ENCODE measurements at places on chromosomes 5 and 9.

GRCh38 chr5:96339862-96340261 is 93.2 kb downstream of the PCSK1 start:
- DNase-seq, result no peak

GRCh38 chr9:81508476-81508875 is 180.9 kb downstream of the TLE1 start:
- DNase-seq, result no peak

GRCh38 chr5:4563400-4563799 is 576.7 kb upstream of the ADAMTS16 start:
- no peak for DNase-seq

DNA sequence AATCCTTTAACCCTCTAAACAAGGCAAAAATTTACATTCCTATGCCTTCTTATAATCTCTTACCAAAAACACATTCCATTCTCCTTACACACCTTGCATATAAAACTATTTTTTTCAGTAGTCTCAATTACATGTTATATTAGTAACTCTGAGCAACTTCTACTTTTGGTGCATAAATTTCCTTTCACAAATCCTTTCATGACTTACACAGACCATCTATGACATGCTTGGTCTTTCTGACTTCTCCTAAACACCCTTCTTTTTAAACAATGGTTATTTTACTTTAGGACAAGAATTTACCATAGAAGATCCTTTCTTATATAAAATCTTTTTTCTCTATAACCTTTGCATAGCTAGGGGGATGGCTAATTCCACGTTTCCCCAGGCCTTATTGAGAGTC is 208.0 kb upstream of the ARRDC3 start:
- no peak for DNase-seq

GRCh38 chr9:96856363-96857286 is 2.3 kb upstream of the ZNF782 start:
- DNase-seq, result peak; percentile 56

GRCh38 chr9:137496601-137497375 is 37.7 kb upstream of the NSMF start:
- no peak for DNase-seq

- no peak for DNase-seq
Observed at GRCh38 chr5:129963359-129963758, 59.1 kb downstream of the CHSY3 start.

GRCh38 chr5:53321721-53322120 is 158.7 kb upstream of the FST start:
- no peak for DNase-seq

DNA sequence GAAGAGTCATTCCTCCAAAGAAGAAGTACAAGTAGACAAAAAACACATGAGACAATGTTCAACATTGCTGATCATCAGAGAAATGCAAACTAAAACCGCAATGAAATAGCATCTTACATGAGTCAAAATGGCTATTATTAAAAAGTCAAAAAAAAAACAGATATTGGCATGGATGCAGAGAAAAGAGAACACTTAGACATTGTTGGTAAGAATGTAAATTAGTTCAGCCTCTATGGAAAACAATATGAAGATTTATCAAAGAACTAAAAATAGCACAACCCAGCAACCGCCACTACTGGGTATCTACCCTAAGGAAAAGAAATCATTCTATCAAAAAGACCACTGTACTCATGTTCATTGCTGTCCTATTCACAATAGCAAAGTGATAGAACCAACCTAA is 157.5 kb downstream of the CHSY3 start:
- no peak for DNase-seq

DNA sequence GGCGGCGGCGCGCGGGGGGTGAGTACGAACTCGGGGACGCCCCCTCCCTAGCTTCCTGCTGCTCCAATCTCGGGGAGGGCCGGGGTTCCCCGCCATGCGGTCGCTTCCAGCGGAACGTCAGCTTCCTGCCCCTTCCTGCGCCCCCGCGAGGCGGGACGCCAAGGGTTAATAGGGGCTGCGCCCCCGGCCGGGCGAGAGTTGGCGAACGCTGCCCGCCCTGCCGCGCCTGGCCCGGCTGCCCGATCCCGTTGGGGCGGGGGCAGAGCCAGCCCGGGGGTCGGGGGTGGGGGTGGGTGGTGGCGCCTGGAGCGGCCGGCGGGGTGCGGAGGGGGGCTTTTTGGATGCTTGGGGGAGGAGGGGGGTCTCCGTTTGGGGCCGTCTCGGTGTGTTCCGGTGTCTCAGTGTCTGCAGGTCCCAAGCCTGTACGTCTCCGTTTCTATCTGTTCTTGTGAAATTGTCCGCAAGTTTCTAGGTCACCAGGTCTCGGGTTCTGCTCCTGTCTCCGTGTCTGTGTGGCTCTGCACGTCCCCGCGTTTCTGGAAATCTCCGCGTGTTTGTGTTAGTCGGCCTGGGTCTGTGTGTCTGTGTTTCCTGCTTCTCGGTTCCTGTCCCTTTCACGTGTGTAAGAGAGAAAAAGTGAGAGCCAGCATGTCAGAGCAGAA is 789 bp downstream of the COL27A1 start:
- no peak for DNase-seq

DNA sequence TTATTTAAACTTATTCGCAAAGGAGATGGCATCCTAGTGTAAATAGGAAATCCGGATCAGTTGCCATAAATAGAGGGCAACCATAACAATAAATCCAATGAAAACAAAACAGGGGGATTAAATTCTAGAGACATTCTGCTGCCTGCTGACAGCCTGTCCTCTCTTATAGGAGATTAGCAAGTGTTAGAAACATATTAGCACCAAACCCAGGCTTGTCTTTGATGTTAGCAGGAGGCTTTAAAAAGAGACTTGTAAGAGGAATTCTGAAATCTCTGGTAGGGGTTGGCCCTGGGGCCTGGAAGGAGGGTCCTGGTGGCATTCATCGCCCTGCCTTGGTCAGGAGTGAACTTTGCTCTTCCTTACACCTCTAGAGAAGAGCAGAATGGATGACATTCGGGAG is 21.6 kb downstream of the NDST1 start:
- no peak for DNase-seq

- DNase-seq, result no peak
Observed at GRCh38 chr5:153618867-153619266, 128.4 kb downstream of the GRIA1 start.

- DNase-seq, result no peak
Observed at GRCh38 chr9:68798423-68798822, 93.4 kb downstream of the PIP5K1B start.

DNA sequence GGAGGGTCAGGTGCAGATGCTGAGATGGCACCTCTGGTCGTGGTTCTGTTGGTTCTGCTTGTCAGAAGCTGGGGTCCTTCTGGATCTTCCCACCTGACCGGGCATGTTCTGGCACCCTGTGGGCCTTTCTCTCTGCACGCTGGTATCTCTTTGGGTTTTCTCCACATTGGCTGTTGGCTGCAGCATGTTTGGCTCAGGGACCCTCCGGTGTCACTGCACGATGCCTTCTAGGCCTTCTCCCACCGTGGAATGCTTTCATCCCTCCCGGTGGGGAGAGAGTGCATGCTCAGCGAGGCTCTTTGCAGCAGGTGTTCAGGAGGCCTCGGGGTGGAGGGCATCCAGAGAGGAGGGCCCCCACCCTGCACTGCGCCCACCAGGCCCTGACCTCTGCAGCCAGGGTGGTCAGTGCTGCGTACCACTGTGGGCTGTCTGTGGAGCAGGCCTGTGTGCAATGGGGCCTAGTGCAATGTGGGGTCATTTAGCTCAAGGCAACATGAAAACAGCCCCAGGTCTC is 119.4 kb downstream of the WNK2 start:
- no peak for DNase-seq

- no peak for DNase-seq
Observed at GRCh38 chr9:105632807-105633206, 29.4 kb upstream of the TAL2 start.

GRCh38 chr5:55877655-55878054 is 26.5 kb downstream of the IL31RA start:
- no peak for DNase-seq

DNA sequence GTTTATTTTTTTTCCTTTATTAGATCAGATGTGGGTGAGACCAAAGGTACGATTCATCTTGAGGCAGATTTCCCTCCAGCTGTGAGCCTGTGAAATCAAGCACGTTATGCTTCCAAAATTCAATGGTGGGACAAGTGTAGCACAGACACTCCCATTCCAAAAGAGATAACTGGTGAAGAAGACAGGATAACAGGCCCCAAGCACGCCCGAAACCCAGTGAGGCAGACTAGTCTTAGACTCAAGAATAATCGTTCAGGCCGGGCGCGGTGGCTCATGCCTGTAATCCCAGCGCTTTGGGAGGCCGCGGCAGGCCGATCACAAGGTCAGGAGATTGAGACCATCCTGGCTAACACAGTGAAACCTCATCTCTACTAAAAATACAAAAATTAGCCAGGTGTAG is 36.8 kb upstream of the COL5A1 start:
- DNase-seq, result no peak

GRCh38 chr9:126051446-126052130 is 275.0 kb upstream of the MVB12B start:
- DNase-seq, result no peak

DNA sequence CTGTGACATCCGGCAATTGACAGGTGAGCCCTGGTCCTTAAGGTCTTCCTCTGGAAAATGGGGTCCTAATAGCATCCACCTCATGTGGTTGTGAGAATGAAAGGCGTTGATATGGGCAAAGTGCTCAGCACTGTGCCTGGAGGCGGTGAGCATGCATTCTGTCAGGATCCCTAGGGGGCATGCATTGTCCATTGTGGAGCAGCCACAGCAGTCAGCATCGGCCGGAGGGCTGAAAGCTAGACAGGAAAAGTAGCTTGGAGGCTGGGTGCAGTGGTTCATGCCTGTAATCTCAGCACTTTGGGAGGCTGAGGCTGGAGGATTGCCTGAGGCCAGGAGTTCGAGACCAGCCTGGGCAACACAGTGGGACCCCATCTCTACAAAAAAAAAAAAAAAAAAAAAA is 122.2 kb downstream of the LHX2 start:
- no peak for DNase-seq

GRCh38 chr5:144369006-144369405 is 198.3 kb downstream of the KCTD16 start:
- peak; percentile 93 for DNase-seq

GRCh38 chr5:1031306-1031959 is 22.8 kb downstream of the NKD2 start:
- no peak for DNase-seq

GRCh38 chr5:120236360-120236759 is 227.7 kb upstream of the PRR16 start:
- no peak for DNase-seq

GRCh38 chr9:93960971-93961841 is 6.1 kb upstream of the BARX1 start:
- DNase-seq, result peak; percentile 32

DNA sequence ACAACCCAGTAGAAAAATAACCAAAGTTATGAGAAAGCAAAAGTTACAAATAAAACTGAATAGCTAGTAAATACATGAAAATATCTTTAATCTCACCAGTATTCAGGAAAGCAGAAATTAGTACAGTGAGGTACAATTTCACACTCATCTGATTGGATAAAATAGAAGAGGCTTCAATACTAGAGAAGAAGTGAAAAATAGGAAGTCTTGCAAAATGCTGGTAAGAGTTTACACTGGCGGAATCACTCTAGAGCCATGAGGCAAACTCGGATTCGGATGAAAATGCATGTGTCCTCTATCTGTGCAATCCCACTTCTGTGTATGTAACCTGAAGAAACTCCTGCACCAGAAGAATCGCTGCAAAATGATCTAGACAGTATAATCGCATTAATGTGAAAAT is 128.9 kb downstream of the CCDC192 start:
- no peak for DNase-seq

DNA sequence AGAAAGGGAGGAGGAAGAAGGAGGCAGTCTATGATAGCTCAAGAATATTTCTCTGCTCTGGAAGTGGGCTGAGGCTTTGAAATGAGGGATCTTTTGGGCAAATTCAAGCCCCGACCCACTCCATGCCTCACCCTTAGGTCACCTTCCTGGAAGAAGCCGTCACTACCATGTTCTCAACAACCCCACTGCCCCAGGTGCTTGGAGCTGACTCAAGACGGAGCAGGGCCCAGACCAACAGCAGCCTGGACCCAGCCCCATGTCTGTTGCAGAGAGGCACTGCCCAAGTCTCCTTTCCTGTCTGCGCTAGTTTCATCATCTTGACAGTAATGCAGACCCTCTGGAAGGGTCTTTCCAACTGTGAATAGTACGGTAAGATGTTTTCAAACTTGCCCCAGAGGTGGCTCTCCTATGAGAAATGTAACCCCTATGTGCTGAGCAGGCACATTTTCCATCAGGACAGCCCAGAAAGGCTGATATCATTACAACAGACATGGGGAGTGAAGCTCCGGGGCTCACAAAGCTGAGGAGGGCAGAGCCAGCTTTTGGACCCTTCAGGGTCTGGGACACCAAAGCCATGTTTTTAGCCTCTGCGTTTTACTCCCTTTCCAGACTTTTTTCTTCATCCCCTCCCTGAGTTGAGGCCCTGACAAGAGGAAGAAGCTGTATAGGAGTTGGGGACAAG is 128.2 kb upstream of the LARP1 start:
- DNase-seq, result no peak

DNA sequence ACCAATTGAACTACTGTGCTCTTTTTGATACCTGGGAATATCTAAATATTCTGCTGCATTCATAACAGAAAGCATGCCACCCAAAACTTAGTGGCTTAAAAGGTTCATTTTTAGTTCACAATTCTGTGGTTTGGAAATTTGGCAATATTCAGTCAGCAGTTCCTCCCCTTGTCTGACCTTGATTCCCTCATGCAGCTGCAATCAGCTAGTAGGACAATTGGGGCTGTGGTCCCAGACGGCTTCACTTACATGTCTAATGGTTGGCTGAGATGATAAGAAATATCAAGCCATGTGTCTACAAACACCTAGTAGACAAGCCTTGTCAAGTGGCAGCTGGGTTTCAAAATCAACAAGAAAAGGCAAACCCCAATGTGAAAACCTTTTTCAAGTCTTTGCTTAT is 51.3 kb downstream of the ANXA1 start:
- no peak for DNase-seq

- no peak for DNase-seq
Observed at GRCh38 chr5:306011-306805, 15.3 kb upstream of the AHRR start.

DNA sequence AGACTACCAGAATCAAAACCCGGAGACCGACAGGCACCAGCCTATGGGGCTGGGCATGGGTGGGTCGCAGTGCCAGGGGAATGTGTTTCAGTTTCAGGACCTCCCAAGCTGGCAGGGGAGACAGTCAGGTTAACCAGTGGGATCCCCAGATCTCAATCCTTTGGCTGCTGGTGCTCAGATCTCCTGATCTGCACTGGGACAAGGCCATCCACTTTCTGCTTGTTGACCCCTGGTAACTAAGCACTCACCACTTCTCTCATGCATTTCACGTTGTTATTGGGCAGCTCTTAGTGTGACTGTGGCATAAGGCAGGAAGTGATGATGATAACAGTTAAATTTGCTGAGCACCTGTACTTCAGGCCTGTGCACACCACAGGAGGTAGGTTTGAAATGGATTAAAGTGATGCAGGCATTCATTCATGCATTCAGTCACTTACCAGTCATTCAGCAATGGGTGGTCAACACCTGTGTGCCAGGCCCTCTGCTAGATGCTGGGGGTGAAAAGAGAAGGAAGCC is 42.1 kb upstream of the STXBP1 start:
- peak; percentile 82 for DNase-seq

GRCh38 chr9:85004818-85005413 is 335.4 kb downstream of the NTRK2 start:
- no peak for DNase-seq

Data from NCI-H345 (cell line).